HCEC 1CT (cell line): ENCODE measurements at places on chromosomes 5 and 9.

- DNase-seq: no peak
Observed at GRCh38 chr5:144135113-144135762, 35.2 kb downstream of the YIPF5 start.

GRCh38 chr9:137070906-137071275 is 534 bp upstream of the SAPCD2 start:
- DNase-seq: no peak

DNA sequence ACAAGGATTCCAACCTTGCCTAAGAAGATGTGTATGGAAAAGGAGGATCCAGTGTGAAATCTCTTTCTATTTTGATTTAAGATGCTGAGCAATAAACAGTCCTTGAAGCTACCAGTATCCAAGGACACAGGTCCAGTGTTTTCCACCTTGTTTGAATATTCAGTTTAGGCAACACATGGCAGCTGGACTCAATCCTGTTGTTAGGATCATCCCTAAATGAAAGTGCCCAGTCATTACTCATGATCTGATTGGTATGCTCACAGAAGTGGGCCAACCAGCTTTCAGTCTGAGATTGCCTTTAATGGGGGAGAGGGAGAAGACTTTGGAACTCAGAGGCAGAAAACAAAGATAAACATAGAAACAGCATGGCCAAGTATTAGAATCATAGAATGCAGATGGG is 355.7 kb upstream of the ADAMTSL1 start:
- no peak for DNase-seq

- no peak for DNase-seq
Observed at GRCh38 chr9:92612292-92612691, 57.6 kb downstream of the IPPK start.

DNA sequence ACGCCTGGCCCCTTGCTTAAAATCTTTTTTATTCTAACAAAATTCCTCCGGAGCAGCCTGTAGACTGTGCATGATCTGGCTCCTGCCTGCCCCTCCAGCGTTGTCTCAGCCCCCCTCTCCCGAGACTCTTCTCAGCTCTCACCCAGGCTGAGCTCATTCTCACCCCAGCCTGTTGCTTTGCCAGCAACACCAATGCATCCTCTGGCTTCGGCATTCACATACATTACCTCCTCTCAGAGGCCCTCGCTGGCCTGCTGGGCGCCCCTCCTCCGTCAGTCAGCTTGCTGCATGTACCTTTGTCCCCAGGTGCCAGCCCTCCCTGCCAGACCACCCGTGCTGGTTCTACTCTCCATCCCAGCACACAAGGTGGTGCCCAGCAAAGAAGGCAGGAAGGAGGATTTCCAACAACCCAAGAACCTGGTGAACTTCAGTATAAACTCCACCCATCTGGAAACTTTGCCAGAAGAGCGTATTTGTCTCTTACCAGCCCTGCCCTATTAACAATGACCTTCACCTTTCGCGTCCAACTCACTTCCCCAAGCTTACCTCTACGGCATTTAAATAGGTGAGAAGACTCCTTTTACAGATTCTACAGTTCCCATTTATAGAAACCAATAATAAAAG is 35.0 kb downstream of the MYO10 start:
- DNase-seq: no peak

GRCh38 chr9:122402874-122403273 is 32.0 kb downstream of the PTGS1 start:
- DNase-seq: no peak
